Activated CD8-positive, alpha-beta memory T cell treated with anti-CD3 and anti-CD28 coated beads, Interleukin-2, amount 10 ng/mL, durations not matched to agents 7 days and 5 days (primary cell): ENCODE measurements at places on chromosomes 5 and 9.

- no peak for DNase-seq
Measured at GRCh38 chr5:23977997-23978396, 470.6 kb downstream of the PRDM9 start.

DNA sequence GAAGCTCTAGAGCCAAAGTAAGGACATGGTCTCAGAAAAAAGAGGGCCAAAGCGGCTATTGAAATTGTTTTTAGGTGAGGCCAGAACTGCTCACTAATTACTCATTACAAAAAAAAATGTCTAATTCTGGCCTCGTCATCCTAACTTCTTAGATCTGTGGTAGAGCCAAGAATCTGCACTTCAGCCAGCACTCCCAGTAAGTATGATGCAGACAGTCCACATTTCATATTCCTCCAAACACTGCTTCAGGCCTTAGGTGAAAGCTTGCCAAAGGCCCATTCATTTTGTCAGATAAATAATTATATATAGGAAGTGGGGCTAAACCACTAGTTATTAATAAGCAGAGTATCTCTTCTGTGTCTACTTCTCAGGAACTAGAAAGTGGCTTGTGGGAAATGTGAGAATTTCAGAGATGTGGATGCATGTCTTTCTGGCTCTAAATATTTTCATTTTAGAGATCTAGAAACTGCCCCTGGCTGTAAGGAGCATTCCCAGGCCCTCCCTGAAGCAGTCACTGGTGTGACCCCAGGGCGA, 554.0 kb downstream of the TLE4 start:
- no peak for DNase-seq

DNA sequence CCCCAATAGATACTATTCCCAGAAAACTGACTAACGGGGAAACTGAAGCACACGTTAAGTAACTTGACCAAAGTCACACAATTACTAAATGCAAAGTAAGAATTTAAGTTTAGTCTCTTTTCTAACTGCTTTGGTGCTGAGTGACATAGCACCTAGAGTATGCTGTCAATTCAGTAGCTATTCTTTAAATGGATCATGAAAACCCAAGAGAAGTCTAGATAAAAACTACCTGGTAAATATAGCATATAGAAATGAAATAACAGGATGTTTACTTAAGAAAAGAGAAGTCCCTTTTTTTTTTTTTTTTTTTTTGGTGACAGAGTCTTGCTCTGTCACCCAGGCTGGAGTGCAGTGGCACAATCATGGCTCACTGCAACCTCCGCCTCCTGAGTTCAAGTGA, 129.2 kb downstream of the PDE4D start:
- DNase-seq = no peak

DNA sequence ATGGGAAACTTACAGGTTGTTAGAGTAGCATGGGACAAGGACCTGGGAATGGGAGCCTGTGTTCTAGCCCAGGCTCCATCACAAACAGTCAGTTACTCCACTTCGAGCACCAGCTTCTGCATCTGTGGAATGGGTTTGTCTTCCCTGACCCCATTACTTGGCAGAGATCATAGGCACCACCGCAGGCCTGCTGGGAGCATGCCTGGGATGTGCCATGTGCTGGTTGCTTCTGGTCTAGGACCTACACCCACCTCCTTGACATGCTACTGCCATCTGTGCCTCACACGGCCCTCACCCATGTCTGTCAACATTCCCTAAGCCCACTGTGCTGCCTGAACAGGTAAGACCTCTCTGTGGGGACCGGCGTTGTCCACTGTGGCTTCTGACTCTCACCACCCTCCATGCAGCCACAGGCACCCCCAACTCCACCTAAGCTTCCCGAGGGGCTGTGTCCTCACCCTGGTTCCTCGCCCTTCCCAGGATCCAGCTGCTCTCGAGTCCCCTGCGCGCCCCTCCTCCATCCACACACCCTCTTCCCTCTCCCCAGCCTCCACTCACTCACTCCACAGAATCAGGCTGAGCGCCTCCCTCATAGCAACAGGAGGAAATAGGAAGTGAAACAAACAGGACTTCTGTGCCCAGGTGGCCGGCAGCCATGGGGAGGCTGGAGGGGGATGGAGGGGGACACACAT, 85.9 kb upstream of the FAM120A start:
- DNase-seq = no peak

- no peak for DNase-seq
Measured at GRCh38 chr9:136059321-136059791, 35.7 kb downstream of the NACC2 start.

DNA sequence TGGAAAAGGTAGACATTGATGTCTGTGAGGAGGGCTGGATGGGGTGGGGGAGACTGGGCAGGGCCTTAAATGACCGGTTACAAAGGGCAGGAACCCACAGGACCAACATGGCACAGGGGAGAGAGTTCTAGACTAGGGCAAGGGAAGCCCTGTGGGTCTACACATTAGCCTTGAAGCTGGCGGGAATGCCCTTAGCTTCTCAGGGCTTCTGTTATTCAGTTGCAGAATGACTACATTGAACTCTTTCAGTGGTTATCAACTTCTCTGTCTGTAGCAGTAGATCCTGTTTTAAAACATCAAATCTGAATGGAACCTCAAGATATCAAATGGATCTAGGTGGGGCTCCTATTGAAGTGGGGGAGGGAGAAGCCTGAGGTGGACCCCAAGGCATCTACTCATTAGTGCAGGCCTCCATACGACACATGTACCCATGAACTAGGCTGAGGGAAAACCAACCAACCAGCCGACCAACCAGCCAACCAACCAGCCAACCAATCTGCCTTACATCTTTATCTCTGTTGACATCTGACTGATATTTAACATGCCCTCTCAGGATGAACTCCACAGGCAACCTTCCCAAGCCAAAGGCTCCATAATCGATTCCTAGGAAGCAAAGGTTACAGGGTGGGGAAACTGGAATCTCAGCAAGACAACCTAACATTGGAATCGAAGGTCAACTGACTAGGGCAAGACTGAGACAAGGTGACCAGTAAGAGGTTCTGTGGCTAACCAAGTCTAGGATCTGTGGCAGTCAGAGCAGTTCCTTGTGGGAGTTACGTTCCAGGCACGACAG, 48.3 kb downstream of the DAP start:
- no peak for DNase-seq

GRCh38 chr9:18347386-18348082, 126.4 kb upstream of the ADAMTSL1 start:
- no peak for DNase-seq

GRCh38 chr5:132184588-132184987, 43.1 kb downstream of the P4HA2 start:
- no peak for DNase-seq

GRCh38 chr5:41191249-41191648, 22.1 kb downstream of the C6 start:
- DNase-seq = no peak

DNA sequence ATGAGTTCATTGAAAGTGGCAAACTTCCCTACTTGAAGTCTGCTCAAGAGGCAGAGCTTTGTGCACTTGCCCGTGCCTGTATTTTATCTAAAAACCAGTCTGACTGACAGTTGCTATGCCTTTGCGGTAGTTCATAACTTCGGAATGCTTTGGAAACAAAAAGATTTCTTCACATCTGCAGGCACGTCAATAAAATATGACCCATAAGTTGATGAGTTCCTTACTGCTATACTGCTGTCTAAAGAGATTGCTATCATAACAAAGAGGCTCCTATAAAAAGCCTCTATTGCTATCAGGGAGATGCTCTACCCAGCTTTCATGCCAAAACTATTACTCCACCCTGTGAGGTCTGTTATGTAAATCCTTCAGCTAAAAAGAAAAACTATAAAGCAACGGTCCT, 25.4 kb upstream of the RNF20 start:
- DNase-seq = no peak

DNA sequence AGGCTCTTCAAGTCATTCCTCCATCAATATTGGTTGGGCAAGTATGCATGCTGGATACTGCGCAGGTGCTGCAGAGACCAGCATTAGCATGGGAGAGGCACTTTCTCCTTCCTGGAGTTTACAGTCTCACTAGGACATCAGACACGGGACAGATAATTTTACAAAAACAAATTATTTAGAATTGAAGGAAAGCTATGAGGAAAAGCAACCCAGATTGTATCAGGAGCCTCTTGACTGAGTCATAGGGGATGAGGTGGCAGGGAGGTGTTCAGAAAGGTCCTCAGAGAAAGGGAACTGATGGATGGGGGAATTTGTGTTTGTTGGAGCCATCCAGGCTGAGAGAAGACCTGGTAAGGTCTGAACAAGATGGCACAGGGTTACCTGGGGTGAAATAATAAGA, 24.5 kb upstream of the RAB14 start:
- DNase-seq = no peak

DNA sequence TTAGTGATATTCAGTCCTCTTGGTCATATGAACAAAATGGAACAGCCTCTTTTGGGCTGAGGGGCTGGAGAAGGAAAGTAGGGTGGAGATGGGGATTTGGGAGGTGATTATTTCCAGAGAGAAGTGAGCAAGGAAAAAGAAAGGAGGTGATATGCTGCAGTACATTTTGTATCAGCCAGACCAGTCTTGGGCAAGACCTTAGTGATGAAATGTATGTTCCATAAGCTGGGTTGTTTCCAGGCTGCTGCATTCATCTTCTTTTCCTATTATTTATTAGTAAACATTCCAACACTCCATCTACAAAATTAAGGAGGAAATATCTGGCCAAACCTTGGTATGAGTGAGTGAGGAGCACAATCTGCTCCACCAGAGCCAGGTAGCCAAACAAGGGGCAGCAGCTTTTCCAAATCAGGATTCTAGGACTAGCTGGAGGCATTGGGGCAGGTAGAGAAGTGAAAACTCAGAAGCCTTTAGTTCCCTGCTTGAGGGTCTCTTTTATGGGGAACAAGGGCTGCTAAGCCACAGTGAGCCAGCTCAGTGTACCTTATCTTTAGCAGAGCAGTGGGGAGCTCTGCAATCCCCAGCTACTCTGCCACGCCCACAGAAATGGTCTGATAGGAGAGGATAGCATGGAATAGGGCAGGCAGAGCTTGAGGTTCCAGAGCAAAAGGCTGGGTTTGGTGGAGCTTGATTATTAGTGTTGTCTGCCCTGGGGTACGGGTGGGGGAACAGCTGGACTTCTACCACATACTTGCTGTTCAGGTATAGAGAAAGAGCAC, 19.5 kb downstream of the RAD1 start:
- DNase-seq = no peak

- DNase-seq = no peak
Measured at GRCh38 chr5:164359260-164360255, 854.1 kb downstream of the MAT2B start.

GRCh38 chr5:22238047-22238446, 615.1 kb downstream of the CDH12 start:
- no peak for DNase-seq

- no peak for DNase-seq
Measured at GRCh38 chr9:81522716-81523551, 166.4 kb downstream of the TLE1 start.

DNA sequence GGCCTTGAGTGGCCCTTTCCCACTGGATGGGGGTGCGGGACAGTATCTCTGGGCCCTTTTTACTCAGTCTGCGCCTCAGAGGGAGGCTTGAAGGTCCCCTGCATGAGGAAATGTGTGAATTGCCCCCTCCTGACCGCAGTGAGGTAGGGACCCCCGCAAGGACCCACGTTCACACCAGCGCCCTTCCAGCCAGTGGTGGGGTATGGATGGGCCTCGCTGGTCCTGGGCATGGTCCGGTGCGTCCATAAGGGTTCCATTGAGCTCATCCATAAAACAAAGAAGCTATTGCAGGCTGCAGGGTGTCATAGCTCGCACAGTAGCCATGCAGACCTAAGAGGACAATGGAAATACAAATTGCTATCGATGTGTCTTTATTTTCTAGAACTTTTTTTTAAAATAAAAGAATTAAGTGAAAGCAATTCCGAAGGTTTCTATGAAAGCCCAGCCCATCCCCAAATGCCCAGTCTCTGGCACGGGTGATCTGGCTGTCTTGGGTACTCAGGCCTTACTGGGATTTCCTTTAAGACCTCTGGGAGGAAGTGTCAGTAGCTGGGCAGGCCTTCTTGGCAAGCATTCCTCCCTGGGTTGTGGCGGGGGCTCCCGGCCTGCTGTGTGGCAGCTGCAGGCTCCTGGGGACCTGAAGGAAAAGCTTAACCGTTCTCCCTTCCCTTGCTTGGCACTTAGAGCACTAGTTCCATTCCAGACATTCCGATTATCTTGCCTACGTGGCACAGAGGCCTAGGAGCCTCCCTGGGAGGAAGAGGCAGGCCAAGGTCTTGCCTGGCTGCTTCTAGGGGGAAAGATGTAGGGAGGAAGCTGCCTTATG, 1.5 kb upstream of the SEMA5A start:
- DNase-seq = no peak

DNA sequence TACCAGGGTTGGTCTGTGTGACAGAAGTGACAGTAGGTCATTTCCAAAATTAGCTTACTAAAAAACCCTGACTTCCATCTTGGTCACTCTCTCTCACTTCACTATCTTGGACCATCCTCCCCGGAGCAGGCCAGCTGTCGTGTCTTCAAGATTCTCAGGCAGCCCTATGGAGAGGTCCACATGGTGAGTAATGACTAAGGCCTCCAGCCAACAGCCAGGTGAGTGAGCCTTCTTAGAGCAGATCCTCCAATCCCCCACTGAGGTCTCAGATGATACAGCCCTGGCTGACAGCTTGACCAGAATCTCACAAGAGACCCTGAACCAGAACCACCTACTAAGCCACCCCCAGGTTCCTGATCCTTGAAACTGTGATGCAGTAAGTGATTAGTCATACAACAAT, 92.0 kb downstream of the DCP2 start:
- DNase-seq = no peak

- DNase-seq = no peak
Measured at GRCh38 chr9:75039009-75039408, 10.9 kb upstream of the CARNMT1 start.

GRCh38 chr5:94748212-94748611, 129.7 kb downstream of the SLF1 start:
- no peak for DNase-seq

DNA sequence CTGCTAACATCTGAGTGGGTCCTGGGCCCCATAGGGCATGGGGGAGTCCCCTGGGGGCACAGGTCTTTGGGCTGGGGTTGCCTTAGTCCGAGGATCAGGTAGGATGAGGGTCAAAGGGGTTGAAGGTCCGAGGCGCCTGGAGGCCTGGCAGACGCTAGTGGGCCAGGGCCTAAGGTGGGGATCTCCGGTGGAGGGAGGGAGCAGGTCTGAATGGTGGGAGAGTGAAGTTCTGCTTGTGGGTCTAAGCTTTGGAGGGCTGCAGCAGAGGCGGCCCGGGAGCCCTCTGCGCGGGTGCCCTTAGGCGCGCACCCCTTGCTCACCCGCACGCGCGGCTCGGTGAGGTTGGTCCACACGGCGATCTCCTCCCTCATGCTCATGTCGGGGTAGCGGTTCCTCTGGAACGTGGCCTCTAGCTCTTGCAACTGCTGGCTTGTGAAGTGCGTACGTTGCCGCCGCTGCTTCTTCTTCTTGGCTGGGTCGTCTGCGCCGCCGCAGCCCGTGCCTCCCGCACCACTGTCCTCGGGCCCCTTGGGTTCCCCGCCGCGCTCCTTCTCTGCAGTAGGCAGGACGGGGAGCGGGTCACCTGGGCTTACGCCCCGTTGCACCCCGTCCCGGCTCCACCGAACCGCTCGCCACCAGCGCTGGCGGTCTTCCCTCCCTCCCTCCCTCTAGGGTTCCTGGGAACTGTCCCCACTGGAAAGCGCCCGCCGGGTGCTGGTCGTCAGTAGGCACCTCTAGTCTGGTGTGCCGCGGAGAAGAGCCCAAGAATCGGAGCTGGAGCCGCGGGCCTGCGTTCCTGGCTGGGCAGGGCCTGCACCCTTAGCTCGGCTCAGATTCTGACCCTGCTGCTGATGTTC, 2.8 kb downstream of the PITX1 start:
- no peak for DNase-seq

- no peak for DNase-seq
Measured at GRCh38 chr9:133734590-133735414, 3.4 kb downstream of the SARDH start.
